K562 (cell line): ENCODE measurements at places on chromosomes 7 and 10. TPM values are rescaled to one million over a fixed set of nuclear protein-coding genes. Genes with fewer than 3 reads are reported as not detected.

DNA sequence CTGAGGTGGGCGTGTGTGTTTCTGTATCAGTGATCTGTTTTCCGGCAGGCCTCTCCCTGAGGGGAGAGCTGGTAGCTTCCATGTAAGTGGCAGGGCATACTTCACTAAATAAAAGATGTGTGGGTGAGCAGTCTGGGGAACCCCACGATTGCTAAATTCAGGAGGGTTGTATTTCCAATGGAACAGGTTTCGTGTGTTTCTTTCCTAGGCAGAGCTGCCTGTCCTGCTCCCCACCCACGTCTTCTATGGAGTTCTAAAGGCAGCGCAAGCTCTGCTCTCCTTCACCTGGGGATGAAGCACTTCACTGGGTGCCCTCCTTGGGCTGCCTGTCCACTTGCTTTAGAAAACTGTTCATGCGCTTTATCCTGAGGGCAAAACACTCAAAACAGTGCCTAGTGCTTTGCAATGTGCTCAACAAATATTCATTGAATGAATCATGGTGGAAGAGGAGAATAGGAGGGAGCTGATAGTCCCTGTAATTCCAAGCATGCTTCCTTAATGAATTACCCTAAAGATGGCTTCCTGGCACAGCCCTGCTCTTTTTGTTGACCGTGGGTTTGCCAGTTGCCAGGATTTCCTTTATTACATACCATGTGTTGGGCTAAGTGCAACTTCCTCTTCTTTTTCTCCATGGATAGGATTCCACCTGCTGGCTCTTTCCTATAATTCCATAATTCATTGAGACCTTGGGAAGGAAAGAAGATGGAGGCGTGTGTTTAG lies 50.6 kb upstream of the SRPK2 start:
- no peak overlapping the region for H3K4me3 ChIP-seq
- H3K27ac ChIP-seq: 0 out of 3 replicates have a peak overlapping the region, but pooled peaks have one; percentile 7
- DNase-seq: no peak
- H3K4me1 ChIP-seq: peaks cover 10% of the 10 kb centered on the region; the same call in 2 of the 3 replicates
- no peaks in the 10 kb centered on the region for H3K36me3 ChIP-seq
- no peaks in the 10 kb centered on the region for H3K27me3 ChIP-seq

DNA sequence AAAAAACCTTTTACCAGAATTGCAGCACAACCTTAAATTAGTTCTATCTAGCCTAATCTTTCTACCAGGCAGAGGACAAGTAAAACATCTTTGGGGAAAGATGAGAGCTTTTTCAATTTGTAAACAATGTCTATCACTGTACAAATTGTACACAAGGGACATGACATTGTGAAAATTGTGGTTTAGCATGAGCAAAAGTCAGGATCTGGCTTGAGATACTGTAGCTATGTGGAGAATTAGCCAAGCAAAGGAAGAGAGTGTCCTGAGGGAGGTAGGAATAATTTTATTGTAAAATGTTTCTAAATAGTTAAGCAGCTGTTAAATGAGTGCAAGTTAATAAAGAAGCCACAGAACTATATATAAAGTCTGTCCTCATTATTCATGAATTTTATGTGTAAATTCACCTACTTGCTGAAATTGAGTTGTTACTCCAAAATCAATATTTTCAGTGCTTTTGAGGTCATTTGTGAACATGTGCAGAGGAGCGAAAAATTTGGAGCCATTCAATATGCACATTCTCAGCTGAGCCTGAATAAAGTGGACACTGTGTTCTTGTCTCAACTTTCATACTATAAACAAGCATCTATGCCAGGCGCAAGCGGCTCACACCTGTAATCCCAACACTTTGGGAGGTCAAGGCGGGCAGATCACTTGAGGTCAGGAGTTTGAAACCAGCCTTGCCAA lies 42.8 kb upstream of the POM121L12 start:
- DNase-seq: no peak
- no peaks in the 10 kb centered on the region for H3K36me3 ChIP-seq
- H3K4me3 ChIP-seq: no peak overlapping the region
- H3K27me3 ChIP-seq: no peaks in the 10 kb centered on the region
- no peak overlapping the region for H3K27ac ChIP-seq

GRCh38 chr7:17706275-17706674 lies 234.0 kb downstream of the SNX13 start:
- no peaks in the 10 kb centered on the region for H3K4me1 ChIP-seq
- H3K27me3 ChIP-seq: no peaks in the 10 kb centered on the region
- no peaks in the 10 kb centered on the region for H3K36me3 ChIP-seq
- DNase-seq: no peak
- no peak overlapping the region for H3K4me3 ChIP-seq

GRCh38 chr7:107056728-107057473 lies 12.4 kb downstream of the PRKAR2B start:
- peaks cover 11% of the 10 kb centered on the region for H3K36me3 ChIP-seq
- no peak for DNase-seq
- peaks cover 20% of the 10 kb centered on the region for H3K4me1 ChIP-seq
- H3K27ac ChIP-seq: peak overlapping the region; percentile 63

GRCh38 chr10:133614830-133615580 lies 11.6 kb downstream of the FRG2B start:
- no peak overlapping the region for H3K4me3 ChIP-seq
- H3K27me3 ChIP-seq: no peaks in the 10 kb centered on the region
- H3K4me1 ChIP-seq: no peaks in the 10 kb centered on the region
- H3K27ac ChIP-seq: no peak overlapping the region
- no peak for DNase-seq

Gene XRCC2
- 36.8 and 37.6 TPM in 2 replicates for total RNA-seq

Gene FAM131B
- 0.04 TPM in 2 replicates for total RNA-seq
